ENCODE measurements at places on chromosomes 12 and 14.

DNA sequence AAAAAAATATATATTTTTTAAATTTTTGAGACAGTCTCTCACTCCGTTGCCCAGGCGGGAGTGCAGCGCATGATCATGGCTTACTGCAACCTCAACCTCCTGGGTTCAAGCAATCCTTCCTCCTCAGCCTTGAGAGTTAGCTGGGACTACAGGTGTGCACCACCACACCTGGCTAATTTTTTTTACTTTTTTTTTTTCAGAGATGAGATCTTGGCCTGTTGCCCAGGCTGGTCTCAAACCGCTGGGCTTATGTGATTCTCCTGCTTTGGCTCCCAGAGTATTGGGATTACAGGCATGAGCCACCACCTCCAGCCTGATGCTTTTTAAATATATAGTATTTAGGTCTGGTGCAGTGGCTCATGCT lies 24.5 kb downstream of the MDM2 start:
- no peak for DNase-seq

DNA sequence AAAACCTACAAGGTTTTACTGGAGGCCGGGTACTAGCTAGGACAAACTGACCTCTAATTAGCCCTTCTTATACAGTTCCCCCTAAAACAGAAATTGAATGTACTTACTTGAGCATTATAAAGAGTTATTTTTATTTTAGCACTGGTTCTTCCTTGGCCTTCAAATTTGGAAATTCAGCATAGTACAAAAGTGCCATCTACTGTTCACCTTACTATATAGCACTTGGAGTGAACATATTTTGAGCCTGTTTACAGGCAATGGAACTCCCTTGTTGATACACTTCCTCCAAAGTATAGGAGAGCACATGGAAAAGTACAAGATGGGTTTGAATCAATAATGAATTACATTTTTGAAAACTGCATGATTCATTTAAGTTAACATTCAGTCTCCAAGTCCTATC lies 3.9 kb upstream of the POC1B start:
- peak; percentile 36 for DNase-seq

DNA sequence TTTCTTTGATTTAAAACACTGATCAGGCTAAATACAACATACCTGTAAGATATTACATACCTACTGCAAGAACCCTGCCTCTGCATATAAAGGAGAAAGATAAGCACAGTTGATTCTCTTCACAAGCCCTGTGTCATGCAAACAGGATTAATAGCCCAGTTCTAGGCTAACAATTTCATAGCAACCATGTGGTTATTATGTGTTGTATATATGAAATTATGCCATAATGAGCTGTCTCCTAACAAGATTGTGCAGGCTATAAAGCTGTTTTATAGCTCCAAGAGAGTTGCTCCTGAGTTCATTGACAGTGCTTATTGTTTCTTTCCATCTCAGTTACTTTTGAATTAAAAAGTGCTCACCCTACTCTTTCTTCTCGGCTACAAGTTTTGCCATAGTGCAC lies 609.3 kb downstream of the DIO2 start:
- DNase-seq: peak; percentile 20

DNA sequence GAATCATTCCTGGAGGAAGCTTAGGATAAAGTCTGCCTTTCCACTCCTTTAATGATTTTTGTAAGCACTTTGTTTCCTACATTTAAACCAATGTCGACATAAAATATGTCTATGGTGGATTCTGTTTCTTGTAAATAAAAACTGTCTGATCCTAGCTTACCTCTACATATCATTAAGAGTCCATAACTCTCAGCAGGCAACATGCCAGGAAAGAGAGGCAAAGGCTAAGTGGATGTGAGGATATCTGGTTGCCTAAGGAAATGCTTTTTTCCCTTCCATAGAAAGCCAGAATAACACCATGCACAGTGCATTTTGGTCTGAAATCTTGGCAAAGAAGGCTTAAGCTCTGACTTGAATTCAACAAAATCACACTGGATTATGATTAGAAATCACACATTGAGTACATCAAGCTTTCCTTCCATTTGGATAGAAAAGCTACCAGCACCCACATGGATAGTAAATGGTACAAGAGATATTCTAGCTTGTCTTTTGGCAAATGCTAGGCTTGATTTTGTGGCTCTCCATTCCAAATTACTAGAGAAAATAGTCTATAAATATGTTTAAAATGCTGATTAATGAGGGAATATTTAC lies 57.0 kb upstream of the CNTN1 start:
- DNase-seq: peak; percentile 19

DNA sequence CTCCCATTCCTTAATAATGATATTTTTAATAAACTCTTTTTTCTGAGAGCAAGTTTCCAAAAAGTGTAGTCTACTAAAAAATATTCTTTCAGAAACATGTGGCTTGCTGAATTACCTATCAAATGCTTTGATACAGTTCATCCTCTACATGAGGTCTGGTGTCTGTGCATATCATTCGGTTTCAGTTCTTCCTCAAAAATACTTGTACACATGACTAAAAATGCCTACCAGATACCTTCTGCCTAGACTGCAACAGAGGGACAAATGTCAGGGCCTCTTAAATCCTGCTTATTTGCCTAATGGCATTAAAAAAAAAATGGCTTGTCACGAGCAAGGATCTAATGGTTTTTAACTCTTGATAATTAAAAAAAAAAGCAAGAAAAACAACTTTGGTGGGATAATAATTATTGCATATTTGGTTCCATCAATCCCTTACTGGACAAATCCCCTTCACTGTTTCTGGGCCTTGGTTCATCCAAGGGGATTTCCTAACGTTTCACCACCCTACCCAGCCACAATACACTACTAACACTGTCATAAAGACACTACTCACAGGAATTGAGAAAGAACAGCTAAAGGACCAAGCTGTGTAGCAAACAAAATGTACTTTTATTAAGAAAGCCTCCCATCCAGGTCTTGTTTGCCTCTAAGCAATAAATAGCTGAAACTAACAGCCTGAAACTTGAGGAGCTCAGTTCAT lies 45.7 kb downstream of the PARP11 start:
- DNase-seq: no peak

- no peak for DNase-seq
These were observed 11.7 kb upstream of the PTHLH start for GRCh38 chr12:27984275-27984674.

DNA sequence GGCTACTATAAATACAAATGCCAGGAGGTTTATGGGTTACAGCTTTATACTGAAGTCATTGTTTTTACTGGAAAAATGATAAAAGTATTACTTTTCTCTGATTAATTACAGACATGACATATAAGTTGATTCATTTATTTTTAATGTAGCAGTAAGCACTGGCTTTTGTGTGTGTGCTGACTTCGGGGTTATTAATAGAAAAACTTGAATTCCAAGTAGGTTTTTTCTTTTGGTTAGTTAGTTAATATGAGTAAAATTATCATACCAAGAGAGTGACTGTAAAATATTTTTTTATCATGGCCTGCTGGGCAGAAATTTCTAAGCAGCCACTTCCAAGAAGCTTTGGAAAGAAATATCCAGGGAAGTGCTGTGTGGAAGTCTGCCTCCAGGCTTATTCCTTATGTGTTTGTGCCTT lies 56.4 kb downstream of the IFT81 start:
- no peak for DNase-seq

DNA sequence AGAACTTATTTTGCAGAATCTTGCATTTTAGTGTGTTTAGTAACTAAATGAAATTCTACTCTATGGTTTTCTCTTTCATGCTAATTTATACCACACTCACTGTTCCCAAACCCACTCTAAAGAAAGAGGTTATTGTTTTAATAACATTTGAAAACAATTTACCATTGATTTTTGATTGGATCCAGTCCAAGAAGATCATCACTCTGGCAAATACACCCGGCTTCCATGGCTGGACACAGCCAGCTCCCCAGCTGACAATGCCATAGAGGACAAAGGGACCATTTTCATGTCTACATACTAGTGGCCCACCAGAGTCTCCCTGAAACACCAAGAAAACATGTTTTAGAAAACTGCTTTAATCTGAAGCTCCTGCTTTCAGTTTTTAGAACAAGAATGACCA lies 42.4 kb downstream of the OVCH1 start:
- DNase-seq: no peak

DNA sequence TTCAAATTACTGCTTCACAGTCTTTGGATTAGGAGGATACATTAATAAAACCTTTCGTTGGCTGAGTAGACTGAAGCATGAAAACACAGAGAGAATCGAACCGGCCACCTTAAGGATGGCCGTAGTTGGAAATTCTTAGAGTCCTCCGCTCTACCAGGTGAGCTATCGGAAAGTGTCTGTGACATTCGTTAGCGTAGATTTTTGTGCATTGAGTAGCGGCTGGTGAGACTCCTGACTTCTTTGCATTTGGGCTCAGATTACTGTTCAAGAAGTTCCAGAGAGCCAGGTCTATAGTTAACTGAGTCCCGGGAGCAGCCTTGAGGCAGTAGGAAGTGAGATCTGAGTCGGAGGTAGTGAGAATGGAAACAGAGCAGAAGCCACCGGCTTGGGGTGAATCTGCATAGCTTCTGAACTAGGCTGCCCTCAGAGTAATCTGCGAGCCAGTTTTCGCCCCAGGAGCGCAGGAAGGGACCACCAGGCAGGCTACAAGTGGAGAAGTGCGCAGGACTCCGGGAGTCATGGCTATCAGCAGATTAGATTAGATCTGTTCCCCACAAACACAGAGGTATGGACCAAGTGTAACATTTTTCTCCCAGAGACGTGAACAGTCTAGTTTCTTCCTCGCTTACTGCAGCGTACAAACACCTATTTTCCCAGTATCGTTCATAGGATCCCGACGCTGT lies 11.0 kb downstream of the OR6S1 start:
- DNase-seq: peak; percentile 17

DNA sequence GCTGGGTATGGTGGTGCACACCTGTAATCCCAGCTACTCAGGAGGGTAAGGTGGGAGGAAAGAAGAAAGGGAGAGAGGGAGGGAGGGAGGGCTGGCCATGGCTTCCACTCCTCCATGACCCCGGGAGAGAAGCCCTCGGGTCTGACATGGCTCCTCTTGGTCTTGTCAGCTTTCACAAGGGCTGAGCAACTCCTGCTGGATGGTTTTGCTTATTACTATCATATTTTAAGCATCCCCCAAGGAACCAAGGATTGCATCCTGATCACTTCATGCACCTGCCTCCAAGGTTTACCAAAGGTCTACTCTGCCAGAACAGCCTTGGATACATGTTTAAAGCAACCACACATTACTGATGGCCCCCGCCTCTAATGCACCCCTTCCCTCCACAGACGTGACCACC lies 28.0 kb upstream of the NCOR2 start:
- DNase-seq: no peak

DNA sequence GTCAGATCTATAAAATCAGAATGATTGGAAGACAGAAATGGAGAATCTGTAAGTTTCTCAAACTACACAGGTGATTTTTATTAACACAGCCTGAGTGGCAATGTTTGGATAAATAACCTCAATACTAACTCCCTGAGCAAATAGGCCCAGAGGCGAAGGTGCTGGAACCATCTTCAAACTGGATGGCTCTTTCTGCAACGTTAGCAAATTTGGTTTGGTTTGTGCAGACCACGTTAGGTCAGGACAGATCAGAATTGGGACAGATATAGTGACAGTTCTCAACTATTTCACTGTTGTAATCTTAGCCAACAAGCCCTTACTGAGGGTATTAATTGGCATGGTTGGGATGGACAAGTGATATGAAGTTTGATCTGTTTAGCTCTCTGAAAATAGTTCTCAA lies 9.1 kb upstream of the CLEC9A start:
- DNase-seq: no peak

GRCh38 chr12:110582276-110583136 lies 612 bp downstream of the PPTC7 start:
- peak; percentile 47 for DNase-seq

- no peak for DNase-seq
These were observed 34.2 kb upstream of the TMCC3 start for GRCh38 chr12:94684416-94685142.

DNA sequence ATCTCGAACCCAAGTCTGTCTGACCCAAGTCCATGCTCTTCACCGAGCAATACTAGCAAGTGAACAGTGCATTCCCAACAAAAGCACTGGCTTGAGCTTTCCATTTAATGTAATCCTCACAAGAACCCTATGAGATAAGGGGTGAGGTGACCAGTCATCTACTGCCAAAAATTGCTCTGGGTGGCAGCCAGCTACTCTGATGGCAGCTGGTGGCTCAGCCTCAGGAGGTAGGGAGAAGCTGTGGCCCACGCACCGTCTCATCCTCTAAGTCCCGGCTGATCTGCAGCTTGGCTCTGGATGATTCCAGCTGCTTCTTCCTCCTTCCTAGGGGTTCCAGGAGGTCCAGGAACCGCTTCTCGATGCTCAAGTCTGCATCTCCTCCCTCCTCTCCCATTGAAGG lies 75.2 kb downstream of the PLEKHG3 start:
- no peak for DNase-seq

DNA sequence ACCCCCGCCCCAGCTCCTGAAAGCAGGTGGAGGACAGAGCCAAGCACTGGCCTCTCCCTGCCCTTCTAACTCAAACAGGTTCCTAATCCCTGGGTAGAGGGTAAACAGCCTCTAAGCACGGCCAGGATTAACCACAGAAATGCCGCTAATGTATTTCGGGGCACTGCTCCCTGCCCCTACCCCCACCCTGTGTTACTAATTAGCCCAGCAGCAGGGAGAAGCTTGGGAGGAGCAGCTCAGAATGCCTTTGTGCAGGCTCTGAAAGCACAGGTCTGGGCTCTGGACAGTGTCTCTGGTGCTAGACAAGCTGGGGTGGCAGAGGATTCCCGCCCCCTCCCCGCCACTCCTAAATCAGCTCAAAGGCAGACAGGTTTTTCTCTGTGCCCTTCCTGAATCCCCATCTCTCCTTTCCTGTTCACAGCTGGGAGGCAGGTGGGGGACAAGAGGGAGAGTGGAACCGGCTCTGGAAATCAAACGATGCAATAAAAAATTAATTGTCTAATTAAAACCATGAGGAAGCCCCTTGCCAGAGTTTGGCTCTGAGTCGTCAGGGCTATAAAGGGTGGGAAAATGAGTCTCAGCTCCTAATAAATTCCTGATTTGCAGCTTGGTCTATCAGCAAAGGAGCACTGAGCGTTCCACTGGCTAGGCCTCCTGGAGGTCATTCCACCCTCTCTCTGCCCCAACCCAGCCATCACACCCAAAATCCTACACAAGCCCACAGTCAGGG lies 53.0 kb downstream of the SMUG1 start:
- DNase-seq: no peak

- no peak for DNase-seq
These were observed 65.1 kb upstream of the SRSF5 start for GRCh38 chr14:69701857-69702256.

Data from NCI-H2081 (cell line).